ENCODE measurements at places on chromosomes 5 and 9.

- no peak for DNase-seq
Observed at GRCh38 chr5:107459605-107460004, 211.1 kb downstream of the EFNA5 start.

GRCh38 chr5:140608722-140609121 is 24.3 kb downstream of the CD14 start:
- DNase-seq: no peak

GRCh38 chr5:180785121-180785781 is 17.4 kb downstream of the MGAT1 start:
- DNase-seq: no peak

DNA sequence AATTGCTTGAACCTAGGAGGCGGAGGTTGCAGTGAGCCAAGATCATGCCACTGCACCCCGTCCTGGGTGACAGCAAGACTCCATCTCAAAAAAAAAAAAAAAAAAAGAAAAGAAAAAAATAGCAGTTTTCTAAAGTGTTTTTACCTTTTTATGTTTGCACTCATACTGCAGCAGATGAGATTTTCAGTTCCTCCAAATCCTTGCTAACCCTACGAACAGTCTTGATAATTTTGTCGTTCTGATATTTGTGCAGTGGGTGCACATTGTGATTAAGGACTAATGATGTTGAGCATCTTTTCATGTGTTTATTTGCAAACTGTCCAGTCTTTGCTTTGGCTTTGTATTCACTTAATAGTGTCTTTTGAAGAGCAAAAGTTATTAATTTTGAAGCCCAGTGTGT is 42.9 kb downstream of the ZCCHC7 start:
- no peak for DNase-seq

DNA sequence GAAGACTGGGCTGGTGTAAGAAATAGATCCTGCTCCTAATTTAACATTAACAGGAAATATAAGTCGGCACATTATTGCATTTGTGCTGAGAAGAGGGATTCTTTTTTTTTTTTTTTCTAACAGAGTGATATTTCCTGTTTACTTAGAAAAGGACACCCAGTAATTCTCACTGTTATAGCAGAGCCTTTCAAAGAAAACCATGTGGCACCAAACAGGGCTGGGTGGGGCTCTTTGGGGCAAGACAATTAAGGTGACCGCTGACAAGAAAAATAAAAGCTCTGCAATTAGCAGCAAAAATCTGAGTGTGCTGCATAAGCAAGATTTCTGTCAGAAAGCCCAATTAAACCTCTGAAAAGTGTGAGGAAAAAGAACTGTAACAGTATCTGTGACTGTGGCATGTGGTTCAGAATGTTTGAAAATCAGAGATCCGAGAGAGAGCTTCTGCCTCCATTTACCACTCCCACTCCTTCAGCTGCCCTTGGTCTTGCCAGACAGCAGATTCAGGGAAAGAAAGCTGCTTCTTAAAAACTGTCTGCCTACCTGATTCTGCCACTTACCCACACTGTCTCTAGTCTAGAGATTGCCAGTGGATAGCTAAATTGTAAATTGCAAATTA is 77.1 kb upstream of the IQGAP2 start:
- peak; percentile 12 for DNase-seq

DNA sequence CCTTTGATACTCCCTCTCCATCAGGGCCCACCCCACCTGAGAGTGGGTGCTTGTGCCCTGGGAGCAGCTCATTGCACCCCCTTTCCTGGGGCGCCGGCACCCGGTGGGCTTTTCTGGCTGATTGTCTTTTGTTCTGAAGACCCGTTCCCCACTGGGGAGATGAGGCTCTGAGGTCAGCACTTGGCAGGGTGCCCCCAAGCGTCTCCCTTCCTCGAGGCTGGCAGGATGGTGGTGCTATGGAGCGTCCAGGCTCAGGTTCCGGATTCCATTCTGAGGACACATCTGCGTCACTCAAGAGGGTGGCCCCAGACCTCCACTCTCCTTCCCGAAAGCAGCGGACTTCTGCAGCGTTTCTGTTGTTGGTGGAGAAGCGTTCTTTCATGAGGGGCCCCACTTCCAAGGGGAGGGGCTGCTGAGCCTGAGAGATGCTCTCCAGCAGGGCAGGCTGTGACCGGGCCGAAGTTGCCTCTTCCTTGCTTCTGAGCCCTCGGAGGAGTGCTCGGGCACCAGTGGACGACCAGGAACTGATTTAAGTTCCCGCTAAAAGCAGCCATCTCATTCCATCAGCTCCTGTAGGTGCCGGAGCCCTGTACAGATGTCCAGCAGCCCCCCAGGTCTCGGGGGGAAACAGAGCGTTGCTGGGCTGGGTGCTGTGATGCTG is 42.2 kb downstream of the COL5A1 start:
- DNase-seq: no peak

GRCh38 chr5:172869691-172870090 is 35.6 kb downstream of the ERGIC1 start:
- DNase-seq: no peak

DNA sequence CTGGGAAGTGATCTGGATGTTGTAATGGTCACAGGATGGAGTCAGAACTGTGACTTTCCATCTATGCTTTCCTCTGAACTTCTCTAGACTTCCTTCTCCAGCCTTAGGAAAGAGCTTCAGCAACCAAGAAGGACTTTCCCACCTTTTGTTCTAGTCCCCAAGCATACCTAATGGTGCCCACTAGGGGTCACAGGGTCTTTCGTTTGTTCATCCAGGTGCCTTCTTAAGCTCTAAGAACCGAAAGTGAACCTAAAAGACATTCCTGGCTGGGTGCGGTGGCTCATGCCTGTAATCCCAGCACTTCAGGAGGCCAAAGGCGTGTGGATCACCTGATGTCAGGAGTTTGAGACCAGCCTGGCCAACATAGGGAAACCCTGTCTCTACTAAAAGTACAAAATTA is 1.8 kb upstream of the WNT8A start:
- no peak for DNase-seq

- DNase-seq: no peak
Observed at GRCh38 chr9:115880221-115880885, 273.2 kb upstream of the PAPPA start.

GRCh38 chr5:80109646-80110478 is 74.7 kb downstream of the THBS4 start:
- no peak for DNase-seq

- no peak for DNase-seq
Observed at GRCh38 chr5:36802187-36802586, 74.4 kb upstream of the NIPBL start.

DNA sequence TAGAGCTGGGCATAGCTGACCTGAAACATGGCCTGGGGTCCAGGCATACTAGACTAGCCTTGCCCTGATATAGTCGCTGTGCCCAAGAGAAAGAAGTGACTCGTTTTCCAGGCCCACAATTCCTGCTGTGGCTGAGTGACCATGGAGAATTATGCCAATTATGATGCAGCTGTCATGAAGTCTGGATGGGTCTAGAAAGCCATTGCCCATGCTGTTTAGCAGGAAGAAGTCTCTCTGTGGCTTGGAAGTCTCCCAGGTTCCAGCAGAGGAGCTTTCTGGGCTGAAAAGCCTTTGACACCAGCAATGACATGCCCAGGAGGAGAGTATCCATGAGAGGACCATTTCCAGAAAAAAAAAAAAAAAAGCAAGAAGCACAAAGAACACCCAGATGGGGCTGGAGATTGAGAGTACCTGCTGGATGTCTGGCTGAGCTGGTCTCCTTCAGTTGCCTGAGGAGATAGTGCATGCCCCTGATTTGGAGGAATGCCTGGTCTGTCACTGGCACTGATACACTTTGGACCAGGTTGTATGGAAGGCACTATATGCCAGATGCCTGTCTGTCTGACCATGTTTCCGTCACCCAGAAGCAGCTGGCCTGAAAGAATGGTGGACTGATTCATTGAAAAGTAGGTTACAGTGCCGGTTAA is 128.0 kb upstream of the EPB41L4A start:
- DNase-seq: no peak

GRCh38 chr9:107755246-107755645 is 265.7 kb upstream of the KLF4 start:
- no peak for DNase-seq

GRCh38 chr9:82490019-82490499 is 501.5 kb downstream of the SPATA31D1 start:
- no peak for DNase-seq

DNA sequence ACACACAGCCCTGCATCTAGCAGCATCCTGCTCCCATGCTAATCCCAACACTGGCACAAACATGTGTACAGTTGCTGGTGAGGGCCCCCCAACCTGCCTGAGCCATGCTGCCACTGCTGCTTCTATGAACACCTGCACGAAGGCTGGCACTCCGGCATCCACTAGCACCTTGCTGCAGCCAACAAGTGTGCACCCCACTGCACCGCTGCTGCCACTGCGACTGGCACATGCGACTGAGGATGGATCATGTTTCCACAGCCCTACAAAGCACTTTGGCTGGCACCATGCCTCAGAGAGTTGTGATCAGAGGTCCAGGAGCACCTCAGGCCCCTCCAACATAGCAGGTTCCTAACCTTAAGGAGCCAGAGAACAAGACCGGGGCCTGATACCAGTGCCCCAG is 7.8 kb upstream of the PDCD1LG2 start:
- DNase-seq: no peak

- no peak for DNase-seq
Observed at GRCh38 chr9:83714329-83714728, 6.6 kb upstream of the UBQLN1 start.

DNA sequence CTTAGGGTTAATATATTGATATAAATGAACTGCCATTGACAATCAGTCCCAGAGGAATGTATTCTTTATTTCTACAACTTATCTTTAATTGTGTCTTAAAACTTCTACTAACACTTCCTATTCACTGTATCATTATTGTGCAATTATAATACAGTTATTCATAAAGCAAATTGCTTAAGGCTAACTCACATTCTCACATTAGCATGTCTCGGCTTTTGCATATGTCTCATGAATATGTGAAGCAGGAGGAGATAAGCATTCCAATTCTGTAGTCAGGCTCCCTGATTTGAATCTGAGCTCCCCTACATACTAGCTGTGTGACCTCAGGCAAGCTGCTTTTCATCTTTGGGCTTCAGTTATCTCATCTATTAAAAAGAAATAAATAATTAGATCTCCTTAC is 45.4 kb downstream of the PLGRKT start:
- no peak for DNase-seq
